Left ventricle myocardium superior (tissue), 1 donor: ENCODE measurements at places on chromosomes 4 and X.

DNA sequence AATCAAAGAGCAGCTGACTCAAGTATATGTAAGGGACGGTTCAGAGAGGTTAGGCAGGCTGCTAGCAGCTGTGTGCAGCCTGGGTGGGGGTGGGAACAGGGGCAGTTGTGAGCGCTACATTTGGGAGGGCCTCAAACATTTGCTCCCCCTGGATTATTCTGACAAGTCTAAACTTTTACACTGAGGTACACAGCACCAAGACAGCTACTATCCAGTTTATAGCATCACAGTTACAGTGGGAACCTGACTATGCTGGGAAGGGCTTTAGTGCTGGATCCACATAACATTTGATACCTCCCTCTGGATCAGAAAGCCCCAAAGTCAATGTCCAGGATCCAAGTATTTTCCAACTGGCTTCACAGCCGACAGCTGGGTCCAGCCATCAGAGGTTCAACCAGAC, 55.8 kb upstream of the GIMD1 start:
- DNase-seq: no peak

DNA sequence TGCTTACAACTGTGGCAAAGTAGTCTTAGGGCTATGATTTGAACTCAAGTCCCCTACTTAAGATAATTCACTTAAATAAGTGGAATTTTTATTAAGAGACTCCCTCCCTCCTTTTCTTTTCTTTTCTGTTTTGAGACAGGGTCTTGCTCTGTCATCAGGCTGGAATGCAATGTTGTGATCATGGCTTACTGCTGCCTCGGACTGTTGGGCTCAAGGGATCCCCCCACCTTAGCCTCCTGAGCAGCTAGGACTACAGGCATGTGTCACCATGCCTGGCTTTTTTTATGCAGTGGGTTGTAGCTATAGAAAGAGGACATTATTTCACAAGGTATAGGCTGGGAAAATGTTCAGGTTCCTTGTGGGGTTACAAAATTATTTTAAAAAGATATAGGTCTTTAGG, 19.2 kb downstream of the DIAPH2 start:
- DNase-seq: no peak

DNA sequence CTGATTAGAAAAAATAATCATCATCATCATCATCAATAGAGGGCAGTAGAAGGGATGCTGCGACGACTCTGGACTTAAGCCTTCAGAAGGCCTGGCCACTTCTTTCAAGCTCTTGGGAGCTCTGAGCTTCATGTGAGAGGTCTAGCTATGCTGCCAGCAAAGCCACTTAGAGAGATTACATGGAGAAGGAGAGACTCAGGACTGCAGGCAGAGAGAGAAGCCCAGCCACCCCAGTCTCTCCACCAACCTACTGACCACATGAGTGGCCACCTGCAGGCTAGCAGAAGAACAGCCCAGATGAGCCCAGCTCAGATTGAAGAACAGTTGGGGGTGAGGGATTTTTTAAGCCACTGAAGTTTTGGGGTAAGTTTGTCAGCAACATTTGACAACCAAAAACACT, 17.1 kb upstream of the TMEM150C start:
- no peak for DNase-seq

DNA sequence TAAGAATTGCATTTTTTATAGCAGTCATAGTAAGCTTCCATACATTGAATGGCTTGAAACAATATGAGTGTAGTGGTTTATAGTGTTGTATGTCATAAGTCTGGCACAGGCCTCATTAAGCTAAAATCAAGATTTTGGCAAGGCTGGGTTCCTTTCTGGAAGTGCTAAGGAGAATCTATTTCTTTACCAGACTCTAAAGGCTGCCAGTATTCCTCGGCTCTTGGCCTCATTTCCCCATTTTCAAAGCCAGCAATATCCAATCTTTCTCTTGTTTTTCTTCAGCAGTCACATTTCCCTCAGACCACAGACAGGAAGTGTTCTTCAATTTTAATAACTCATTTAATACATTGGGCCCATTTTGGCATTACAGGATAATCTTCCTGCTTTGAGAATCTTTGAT, 1155.5 kb upstream of the PABPC4L start:
- DNase-seq: no peak

GRCh38 chrX:28591542-28591941, 4.3 kb downstream of the IL1RAPL1 start:
- no peak for DNase-seq

GRCh38 chr4:112266823-112267222, 18.9 kb downstream of the TIFA start:
- DNase-seq: no peak

DNA sequence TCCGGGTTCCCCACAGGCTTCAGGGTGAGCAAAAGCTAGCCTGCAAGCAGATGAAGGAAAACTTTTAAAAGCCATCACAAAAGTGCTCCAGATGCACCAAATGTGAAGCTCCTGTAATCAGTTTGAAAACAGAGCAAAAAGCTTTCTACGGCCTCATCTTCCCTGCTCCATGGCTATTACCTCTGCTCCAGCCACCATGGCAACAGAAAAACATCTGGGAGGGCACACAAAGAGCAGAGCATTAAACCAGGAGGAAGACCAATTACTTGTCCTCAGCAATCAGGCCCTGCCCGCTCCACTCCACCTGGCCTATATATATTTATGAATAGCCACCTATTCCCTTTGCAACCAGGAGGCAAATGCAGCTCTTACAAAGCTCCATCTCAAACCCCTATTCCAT, 33.6 kb downstream of the TMEM154 start:
- no peak for DNase-seq

DNA sequence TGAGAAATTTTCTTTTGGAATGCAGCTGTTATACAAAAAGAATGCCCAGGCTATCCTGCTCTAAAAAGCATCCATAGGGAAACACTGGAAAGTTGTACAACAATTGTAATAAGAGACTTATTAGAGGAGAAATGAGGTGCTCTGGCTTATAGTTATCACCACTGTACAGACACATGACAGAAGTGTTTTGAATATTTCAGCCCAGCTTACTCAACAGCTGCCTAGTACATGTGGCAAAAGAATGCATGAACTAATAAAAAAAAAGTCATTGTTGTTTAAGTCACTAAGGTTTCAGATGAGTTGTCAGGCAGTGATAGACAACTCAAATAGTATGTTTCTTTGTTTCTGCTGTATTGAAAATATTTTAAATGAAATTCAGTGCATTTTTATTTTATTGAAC, 307.7 kb downstream of the GPM6A start:
- DNase-seq: no peak

DNA sequence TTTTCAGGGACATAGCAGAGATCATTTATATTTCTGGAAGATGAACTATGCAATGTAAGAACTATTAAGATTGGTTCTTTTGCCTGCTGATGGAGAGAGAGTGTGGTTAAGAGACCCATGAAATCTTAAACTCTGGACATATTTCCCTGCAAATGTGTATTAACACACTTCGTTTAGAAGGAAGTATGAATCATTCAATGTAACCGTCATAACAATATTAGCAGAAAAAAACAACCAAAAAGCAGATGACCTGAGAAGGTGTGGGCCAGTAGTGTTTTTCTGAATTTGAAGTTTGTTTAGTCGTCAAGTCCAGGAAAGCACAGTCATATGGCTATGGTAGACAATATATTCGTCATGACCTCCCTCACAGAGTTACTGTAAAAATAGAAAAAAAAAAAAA, 2.5 kb upstream of the TMPRSS11D start:
- DNase-seq: no peak

DNA sequence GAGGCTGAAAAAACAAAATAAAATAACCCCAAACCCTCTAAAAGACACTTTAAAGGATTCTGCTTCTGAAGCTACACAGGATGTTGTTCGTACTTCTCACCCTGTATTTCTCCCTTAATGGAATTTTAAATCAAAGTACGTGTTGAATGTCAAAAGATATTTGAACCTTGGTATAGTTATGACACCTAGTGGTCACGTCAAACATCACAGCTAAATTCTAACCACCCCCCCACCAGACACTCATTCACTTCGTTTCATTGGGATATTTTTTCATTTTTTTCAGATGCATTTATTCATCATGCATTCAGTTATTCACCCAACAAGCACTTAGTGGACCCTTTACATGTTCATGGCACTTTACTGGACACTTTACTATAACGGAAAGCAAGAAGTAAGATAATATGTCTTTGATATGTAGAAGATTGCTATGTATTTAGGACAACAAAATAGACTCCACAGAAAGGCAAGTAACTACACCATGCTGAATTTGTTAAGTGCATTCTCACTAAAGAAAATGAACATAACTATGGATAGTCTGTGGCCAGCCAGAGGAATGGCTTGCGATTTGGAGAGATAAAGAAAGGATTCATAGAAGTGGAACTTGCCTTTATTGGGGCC, 62.5 kb upstream of the GPR174 start:
- no peak for DNase-seq

DNA sequence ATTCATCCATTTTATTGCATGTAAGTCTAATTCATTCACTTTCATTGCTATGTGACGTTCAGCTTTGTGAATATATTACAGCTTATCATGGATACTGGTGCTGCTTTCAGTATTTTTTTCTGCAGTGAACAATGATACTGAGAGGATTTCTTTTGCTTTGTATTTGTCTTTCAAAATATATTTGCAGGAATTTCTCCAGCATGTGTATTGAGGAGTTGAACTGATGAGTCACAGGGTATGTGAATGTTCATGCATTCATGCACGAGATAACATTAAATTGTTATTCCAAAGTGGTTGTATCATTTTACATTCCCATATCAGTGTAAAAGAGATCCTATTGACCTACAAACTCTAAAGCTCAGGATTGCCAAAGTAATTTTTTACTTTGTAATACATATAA, 283.8 kb upstream of the ARSJ start:
- DNase-seq: no peak

GRCh38 chrX:66876776-66877175, 237.9 kb upstream of the EDA2R start:
- no peak for DNase-seq

DNA sequence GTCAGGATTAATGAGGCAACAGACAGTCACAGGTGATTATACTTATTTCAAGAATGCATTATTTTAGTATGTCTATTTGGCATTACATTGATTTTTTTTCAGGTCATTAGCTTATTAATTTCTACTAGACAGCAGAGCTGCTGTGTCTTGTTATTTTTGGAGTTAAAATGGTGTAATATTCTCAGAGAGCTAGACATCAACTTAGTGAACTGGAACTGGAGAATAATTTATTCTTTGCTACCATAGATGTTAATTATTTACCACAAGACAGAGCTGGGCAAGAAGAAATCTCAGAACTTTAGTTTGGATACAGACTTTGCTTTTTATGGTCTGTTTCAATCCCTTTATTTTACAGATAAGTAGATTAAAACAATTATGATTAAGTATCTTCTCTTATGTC, 10.2 kb upstream of the HPGD start:
- no peak for DNase-seq

- peak; percentile 69 for DNase-seq
Observed at GRCh38 chrX:40008791-40009461, 88.8 kb downstream of the BCOR start.

DNA sequence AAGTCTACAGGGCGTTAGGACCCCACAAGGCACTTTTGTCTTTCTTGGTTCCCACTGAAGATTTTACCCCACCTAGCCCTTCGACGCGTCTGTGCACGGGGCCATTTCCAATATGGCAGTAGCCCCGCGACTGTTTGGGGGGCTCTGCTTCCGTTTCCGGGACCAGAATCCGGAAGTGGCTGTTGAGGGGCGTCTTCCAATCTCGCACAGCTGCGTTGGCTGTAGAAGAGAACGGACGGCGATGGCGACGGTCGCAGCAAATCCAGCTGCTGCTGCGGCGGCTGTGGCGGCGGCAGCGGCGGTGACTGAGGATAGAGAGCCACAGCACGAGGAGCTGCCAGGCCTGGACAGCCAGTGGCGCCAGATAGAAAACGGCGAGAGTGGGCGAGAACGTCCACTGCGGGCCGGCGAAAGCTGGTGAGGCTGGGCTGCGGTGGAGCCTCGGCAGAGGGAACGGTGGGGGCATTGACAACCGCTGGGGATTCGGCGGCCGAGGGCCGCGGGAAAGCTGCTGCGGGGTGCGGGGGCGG, at the start of gene USP11:
Gene USP11, plus strand, starts transcription at position 207 of the 530 bp plus-strand sequence. Its CDS starts 35 bp downstream, at position 242.
- DNase-seq: no peak

DNA sequence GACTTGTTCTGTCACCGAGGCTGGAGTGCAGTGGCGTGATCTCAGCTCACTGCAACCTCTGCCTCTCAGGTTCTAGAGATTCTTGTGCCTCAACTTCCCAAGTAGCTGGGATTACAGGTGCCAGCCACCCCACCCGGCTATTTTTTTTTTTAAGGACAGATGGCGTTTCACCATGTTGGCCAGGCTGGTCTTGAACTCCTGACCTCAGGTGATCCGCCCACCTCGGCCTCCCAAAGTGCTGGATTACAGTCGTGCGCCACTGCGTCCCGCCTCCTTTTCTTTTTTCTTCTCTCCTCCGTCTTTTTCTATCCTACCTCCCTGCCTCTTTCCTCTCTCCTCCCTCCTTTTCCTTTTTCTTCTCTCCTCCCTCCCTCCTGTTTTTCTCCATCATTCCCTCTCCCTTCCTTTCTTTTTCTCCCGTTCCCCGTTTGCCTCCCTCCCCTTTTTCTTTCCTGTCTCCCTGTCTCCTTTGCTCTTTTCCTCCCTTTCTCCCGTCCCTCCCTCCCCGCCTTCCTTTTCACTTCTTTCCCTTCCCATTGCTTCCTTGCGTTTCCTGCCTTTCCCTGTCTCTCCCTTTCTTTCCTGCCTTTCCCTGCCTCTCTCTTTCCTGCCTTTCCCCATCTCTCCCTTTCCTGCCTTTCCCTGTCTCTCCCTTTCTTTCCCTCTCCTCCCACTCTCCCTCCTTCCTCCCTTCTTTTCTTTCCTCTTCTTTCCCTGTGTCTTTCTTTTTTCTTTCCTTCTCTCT, 2.1 kb upstream of the SLC25A6 start:
- DNase-seq: peak; percentile 10

DNA sequence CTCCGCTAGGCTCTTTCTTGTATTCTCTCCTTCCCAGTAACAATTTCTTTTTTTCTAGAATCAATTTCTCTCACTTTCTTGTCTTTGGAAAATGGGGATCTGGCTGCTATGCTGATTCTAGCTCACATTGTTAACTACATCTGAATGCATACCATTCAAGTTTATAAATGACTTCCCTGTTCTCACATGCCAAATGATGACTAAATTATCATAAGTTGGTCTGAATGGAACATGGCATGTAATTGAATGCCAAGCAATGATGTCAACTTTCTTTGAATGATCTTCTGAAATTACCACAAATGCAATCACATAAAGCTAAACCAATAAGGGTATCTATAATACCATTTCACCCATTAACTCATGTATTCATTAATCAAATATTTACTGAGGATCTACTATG, 2.7 kb upstream of the ITM2A start:
- no peak for DNase-seq

DNA sequence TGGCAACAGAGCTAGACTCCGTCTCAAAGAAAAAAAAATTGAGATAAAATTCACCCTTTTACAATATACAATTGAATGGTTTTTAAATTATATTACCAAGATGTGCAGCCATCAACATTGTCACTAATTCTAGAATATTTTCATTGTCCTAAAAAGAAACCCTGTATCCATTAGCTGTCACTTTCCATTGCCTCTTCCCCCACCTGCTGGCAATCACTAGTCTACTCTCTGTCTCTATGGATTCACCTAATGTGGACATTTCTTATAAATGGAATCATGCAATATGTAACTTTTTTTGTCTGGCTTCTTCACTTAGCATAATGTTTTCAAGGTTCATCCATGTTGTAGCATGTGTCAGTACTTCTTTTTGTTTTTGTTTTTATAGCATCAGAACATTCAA, 20.8 kb downstream of the ABHD18 start:
- DNase-seq: no peak
